ENCODE measurements at places on chromosomes 7 and 10. TPM values are rescaled to one million over a fixed set of nuclear protein-coding genes. Genes with fewer than 3 reads are reported as not detected.

Gene LRRC18
- total RNA-seq: not detected

Gene SLC35G1
- total RNA-seq: 5.3 TPM

DNA sequence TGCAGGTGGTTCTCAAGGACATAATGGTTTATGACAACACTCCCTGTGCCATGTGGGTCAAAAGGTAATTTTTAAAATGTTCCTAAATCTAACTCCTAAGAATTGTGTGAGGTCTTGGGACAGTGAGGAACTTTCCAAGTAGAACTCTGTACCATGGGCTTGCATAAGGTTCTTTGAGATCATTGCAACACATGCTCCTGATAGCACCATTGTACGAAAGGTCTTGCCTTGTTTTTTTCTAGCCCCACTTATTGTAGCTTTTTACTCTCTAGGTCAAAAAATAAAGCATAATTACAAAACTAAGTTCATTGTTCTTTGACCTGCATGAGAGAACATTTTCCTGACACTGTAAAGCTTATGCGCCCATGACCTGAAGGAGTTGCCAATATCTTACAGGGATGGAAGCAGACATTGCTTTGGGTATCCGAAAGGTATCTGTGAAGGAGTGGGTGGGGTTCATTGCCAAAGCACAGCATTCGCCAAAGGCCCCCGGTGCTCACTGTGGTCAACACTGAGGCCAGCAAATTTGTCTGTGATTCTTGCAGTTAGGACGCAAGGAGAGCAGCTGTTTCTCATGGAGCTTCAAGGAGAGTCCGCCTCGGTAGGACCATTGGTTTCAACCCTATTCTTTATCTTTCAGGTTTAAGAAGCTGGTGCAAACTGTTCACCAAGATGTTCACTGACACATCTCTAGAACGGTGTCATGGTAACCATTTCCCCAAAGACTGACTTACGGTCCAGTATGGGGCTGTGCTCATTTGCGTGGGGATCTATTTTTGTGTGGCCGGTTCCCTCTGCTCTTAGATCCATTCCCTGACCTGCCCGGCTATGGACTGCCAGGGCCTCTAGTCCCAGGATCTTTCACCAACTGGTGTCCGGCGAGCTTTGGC, 7.6 kb upstream of the PRKAG2 start:
- DNase-seq: no peak
- no peaks in the 10 kb centered on the region for H3K4me1 ChIP-seq
- H3K27me3 ChIP-seq: peaks cover 4% of the 10 kb centered on the region
- H3K4me3 ChIP-seq: no peak overlapping the region

DNA sequence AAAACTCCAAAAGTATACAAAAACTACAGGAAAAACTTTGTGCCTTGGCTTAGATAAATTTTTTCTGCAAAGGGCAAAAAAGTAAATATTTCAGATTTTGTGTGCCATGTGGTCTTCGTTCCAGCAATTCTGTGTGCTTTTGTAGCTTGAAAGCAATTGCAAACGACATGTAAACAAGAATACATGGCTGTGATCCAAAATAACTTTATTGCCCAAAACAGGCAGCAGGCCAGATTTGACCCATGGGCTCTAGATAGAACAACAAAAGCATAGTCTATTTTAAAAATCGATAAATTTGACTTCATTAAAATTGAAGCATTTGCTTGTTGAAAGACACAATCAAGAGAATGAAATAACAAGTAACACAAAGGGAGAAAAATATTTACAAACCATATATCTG, 336.6 kb downstream of the HPSE2 start:
- H3K4me1 ChIP-seq: no peaks in the 10 kb centered on the region
- H3K27ac ChIP-seq: no peak overlapping the region
- no peaks in the 10 kb centered on the region for H3K36me3 ChIP-seq

All from activated naive CD8-positive, alpha-beta T cell treated with anti-CD3 and anti-CD28 coated beads for 36 hours (primary cell).